ENCODE measurements at places on chromosomes 3 and 15.
A peak's percentile ranks its signal among the peaks of the same experiment; 100 is the strongest.

DNA sequence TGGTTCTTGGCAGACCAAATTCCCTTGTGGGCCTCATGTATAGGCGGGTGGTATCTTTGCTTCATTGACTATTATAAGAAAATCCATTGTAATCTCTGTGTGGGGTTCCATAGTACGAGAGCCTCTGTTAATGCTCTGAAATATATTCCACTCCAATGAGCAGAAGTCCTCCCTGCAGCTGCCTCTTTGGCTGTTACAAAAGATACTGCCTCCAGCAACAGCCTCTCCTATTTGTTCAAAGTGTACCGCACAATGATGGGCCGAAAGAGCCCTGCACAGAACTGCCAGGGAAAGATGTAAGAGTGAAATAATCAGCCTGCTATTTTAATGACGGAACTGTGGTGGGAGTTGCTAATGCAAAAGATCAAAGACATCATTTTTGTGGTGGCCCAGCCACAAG is 48.9 kb downstream of the GRK7 start:
- no peak for DNase-seq

DNA sequence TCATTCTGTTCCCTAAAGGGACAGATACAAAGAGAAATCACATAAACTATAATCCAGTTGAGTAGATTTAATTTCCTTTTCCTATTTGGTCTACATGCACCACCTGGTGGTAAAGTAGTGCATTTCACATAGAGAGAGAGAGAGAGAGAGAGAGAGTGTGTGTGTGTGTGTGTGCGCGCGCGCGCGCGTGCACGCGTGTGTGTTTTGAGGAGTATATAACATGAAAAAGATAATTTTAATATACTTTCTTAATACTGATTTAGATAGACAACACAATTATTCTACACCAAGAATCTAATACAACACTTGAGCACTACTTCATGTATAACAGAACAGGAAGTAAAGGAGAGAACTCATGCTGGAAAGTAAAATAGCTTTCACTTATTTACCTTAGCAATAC is 1.1 kb upstream of the FGF7 start:
- DNase-seq, result peak; percentile 74

GRCh38 chr15:73983211-73983727 is 8.8 kb downstream of the STOML1 start:
- no peak for DNase-seq

DNA sequence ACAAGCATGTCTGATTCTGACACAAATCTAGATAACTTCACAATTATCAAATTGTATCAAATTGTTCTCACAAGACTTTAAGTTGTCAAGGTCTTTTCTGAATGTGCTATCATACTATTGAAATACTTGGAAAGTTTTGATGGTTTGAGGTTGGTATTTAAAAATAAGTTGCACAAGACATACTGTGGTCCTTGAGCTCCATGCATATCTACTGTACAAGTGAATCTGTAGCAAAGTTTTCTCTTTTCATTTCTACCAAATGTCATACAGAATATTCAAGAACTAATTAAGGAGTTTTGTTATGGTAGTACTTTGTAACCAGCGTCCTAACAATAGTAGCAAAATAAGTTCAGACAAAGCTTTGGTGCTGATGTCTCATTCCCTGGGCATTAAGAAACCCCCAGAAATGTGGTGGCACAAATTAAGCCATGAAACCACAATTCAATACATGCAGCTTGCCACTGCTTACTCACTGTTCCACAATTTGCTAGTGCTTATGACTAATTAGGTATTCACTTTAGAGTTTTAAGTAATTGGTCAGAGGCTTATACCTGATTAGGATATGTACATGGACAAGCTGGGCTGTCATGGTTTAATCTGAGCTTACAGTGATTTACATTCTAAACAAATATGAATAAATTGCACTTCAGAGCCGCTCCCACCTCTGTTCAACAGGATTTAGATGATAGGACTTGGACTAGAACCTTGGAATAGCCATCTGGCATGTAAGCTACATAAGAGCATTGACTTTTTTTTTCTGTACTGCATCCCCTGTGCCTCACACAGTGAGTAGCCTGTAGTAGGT is 8.8 kb downstream of the TBC1D23 start:
- no peak for DNase-seq

DNA sequence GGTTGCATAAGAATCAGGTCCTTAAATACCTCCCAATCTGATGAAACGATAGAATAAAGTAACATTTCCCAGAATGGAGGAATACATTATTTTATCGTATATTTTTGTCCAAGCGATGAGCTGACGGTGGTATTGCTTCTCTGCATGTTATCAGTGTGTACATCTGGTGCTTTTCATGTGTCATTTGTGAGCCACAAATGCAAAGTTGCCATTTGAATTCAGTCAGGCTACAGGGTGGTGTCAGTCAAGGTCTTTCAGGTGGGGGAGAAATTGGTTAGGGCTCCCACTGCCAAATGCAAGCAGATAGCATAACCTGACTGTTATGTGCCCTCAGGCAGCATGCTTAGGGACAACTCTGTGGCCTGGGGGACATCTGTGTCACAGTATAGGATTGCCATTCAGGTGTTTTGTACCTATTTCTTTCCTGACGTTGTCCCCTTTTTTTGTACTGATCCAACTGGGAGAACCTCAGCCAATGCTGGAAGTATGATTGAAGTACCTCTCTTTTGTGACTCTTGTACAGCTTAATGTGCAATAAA is 26.5 kb upstream of the TIMP4 start:
- DNase-seq, result no peak

GRCh38 chr15:70863450-70864218 is 9.7 kb upstream of the LARP6 start:
- peak; percentile 98 for DNase-seq

GRCh38 chr3:152258448-152259393 is 10.0 kb upstream of the MBNL1 start:
- DNase-seq, result no peak

DNA sequence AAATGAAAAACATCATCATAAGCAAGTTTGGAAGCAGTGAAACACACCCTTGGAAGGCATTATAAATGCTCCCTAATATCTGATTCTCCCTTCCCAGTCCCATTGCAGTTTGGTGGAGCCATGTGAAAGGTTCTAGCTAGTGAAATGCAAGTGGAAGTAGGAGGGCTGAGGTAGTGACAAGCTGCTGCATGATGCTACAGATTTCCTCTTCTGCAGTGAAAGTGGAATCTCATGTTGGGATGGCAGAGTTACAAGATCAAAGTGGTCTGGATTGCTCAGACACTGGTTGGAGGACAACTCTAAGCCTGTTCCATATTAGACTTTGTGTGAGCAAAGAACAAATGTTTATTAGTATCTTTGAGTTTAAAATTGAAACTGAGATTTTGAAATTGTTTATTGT is 3.3 kb upstream of the PDCD6IP start:
- no peak for DNase-seq

DNA sequence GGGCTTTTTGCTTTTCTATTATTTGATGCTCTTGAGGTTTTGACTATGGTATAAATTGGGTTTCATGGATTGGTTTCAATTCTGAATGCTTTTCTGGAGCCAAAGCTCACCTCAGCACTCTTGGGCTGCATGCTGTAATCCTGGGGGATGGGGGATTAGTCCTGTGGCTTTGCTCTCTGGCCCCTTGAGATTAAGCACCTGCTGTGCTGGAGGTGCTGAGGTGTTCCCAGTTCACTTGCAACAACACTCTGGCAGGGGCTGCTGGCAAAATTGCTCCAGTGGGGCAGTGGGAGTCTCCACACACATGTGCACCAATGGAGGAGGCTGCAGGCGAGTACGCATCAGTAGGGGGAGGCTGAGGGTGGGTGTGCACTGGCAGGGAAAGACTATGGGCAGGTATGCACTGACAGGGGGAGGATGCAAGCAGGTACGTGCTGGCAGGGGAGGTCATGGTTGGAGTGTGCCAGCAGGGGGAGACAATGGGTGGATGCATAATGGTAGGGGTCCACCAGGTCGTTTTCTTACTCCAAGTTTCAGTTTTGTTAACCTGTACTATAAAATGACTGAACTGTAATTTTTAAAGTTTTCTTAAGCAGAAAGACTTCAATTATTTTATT is 489.2 kb downstream of the FGF12 start:
- DNase-seq, result no peak

DNA sequence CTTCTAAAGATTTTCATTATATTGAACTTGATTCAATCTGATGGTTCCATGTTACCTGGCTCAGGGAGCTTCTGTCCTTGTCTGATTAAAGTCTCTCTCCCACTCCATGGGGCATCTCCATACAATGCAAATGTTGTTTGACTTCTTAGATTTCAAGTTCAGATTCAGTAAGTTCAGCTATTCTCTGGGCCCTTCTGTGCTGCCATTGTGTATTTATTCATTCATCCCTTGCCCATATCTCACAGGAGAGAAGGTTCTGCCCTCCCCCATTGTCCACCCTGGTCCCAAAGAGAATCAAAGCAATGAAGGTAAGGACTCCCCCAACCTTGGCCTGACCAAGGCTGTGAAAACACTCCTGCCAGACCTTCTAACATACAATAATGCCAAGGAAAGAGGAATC is 669.9 kb downstream of the MAGI1 start:
- DNase-seq, result no peak

DNA sequence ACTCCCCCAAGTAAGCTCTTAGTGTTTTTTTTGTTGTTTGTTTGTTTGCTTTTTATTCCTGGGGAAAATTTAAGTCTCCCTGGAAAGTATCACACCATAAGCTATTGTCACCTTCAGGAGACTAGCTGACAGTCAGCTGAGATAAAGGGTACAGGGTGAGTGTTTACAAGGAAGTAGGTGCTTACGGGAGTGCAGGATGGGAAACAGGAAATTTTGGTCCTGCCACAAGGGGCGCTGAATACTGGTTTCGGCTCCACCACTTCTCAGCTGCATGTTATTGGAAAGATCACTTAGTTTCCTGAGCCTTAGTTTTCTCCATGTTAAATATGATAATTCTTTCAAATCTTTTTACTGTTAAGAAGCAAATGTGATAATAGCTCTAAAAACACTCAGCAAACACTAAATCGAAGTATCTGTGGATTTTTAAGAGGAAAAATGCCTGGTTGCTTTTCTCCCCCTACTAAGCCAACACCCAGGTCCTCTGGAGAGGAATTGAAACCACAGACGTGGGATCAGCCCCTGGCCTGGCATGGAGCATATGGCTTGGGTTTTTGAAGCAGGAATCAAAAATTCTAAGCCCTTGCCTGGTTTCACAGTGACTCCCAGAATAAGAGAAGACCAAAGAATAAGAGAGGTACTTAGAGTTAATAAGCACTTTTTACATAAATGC is 90.7 kb downstream of the SCN11A start:
- peak; percentile 46 for DNase-seq

GRCh38 chr3:58299839-58300516 is 6.1 kb upstream of the RPP14 start:
- DNase-seq, result no peak

- no peak for DNase-seq
These were observed 209.3 kb upstream of the PPP2R3A start for GRCh38 chr3:135756106-135756668.

DNA sequence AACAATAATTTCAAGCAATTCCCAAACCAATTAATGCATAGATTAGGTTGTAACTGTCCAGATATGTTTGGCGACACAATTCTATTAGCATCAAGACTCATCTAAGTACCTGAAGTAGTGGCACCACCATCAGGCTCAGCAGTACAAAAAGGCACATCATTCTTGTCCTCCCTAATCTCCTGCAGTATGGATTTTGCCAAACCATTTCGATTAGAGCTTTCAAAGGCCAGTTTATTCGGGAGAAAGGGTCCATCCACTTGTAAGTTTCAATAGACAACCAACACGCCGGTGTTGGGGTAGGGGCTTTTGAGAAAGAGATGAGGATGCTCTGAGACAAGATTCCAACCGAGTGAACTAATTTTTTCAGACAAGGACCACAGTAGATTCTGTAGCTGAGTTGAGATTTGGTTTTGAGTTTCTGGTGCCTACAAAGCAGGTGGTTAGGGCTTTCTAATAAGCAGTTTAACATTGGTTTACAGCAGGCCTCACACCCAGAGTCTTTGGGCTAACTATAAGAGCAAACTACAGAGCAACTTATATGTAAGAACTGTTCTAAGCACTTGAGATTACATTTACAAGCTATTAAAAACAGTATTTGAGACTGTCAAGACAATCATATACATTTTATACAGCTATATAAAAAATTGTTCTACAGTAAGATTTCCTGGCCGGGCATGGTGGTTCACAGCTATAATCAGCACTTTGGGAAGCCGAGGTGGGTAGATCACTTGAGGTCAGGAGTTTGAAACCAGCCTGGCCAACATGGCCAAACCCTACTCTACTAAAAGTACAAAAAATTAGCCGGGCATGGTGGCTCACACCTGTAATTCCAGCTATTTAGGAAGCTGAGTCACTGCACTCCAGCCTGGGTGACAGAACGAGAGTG is 4.5 kb downstream of the RPL22L1 start:
- DNase-seq, result no peak

DNA sequence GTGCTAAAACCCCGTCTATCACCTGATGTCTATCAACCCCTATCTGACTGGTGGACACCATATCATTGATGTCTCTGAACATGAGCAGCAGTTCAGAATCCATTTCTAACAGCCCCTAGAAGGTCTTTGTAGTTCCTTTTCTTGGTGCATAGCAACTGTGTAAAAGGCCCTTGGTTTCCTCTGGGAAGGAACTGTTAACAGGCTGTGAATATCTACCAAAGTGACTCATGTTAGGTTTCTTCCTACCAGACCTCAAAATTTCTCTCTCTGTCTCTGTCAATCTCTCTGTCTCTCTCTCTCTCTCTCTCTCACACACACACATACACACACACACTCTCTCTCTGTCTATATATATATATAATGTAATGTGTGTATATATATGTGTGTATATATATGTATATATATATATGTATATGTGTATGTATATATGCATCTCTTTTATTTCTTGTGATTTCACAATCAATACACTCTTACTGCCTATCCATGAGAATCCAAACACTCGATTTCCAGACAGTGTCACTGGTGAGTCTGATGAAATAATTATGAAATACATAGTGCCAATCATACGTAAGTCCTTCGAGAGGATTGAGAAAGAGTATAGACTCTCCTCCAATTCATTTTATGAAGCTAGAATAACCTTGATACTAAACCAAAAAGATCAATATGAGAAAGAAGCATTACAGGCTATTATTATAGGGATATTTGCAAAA is 335.9 kb upstream of the SLCO3A1 start:
- DNase-seq, result no peak

DNA sequence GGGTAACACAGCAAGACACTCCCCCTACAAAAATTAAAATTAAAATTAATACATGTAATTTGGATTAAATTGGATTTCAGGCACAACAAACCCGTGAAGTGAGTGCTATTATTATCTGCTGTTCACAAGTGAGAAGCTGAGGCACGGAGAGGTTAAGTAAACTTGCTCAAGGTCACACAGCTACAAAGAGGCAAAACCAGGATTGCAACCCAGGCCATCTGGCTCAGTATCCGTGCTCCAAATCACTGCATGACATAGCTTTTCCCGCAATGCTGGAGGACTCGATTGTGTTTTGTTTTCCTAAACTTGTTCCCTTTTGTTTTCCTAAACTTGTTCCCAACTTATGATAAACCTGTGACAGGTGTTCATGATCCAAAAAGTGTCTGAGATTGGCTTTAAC is 19.9 kb upstream of the C15orf39 start:
- no peak for DNase-seq
